ENCODE measurements at places on chromosomes 1 and 21.

GRCh38 chr1:145927916-145928643 is 796 bp upstream of the RBM8A start:
- DNase-seq: no peak

DNA sequence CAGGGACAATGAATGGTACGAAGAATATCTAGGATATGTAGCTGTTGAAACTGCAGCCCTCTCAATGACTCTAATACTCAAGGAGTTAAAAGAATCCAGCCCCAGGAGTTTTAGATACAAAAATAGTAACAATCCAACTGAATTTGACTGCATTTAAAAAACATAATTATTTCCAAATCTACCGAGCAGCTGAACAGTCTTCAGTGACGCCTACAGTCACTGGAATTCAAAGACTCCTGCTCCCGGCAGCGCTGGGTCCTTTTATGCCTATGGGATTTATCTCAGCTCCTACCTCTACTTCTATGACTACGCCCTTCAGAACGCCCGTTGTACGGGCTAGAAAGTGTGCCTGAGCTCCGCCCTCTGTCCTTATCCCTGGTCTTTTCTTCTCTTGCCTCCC is 55.7 kb downstream of the WARS2 start:
- DNase-seq: no peak

- DNase-seq: no peak
Observed at GRCh38 chr1:19029191-19030085, 73.0 kb upstream of the IFFO2 start.

GRCh38 chr1:26996665-26997064 is 3.2 kb downstream of the TRNP1 start:
- no peak for DNase-seq

GRCh38 chr1:210049616-210050015 is 111.6 kb downstream of the SYT14 start:
- no peak for DNase-seq

GRCh38 chr1:186930238-186930637 is 101.5 kb downstream of the PLA2G4A start:
- no peak for DNase-seq

- DNase-seq: no peak
Observed at GRCh38 chr1:53398091-53398490, 61.1 kb upstream of the DMRTB1 start.

GRCh38 chr21:40555021-40555528 is 291.9 kb downstream of the DSCAM start:
- DNase-seq: no peak
